ENCODE measurements at places on chromosomes 1 and 21.

GRCh38 chr1:223716302-223716862 is 4.0 kb downstream of the CAPN2 start:
- no peak for DNase-seq

DNA sequence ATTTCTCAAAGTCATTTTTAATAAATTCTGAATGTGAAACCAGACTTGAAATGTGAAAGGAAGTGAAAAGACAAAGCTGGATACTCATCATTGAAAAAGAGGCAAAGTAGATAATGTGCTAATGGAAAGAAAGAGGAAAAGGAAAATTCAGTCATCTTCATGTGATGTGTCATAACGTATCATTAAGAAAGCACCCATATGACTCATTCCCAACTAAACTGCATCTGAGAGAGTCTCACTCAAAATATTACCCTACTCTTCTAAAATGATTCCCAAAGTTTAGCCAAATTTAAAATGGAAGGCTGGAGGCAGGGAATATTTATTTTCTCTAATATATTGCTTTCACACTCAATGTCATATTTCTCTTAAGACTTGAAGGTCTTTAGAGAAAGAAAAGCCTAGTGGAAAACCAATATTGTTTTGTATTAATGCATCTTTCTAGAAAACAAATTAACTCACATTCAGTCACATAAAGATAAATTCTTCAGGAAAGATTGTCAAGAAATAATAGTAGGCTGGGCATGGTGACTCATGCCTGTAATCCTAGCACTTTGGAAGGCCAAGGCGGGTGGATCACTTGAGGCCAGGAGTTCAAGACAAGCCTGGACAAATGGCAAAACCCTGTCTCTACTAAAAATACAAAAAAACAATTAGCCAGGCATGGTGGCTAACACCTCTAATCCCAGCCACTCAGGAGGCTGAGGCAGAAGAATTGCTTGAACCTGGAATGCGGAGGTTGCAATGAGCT is 129.9 kb downstream of the SLC30A10 start:
- no peak for DNase-seq

DNA sequence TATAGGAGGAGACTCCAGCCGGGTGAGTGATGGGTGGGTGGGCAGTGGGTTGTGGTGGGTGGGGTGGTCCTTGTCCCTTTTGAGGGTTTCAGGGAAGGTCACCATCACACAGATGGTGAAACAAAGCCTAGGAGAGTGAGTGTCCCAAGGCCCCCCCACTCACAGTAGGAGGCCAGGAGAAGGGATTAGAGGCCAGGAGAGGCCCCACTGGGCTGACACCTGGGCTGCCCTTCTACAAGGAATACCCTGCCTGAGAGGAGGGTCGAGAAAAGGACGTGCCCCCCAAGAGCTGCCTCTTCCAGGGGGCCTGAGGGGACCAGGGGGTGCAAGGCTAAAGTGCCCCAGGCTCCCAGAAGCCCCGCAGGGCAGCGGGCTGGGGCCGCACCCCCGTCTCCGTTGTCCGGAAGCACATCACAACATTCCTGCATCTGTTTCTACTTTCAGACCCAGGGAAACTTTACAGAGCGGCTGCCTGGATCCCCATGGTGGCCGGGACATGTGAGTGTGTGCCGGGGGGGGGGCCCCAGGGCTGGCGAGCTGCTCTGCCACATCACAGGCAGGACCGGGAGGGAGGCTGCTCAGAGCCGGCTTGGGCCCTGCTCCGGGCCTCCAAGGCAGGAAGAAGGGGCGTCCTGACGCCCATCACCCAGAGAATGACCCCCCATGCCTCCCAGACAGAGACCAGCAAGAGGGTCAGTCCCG is 68.2 kb downstream of the ARHGEF16 start:
- DNase-seq: no peak

DNA sequence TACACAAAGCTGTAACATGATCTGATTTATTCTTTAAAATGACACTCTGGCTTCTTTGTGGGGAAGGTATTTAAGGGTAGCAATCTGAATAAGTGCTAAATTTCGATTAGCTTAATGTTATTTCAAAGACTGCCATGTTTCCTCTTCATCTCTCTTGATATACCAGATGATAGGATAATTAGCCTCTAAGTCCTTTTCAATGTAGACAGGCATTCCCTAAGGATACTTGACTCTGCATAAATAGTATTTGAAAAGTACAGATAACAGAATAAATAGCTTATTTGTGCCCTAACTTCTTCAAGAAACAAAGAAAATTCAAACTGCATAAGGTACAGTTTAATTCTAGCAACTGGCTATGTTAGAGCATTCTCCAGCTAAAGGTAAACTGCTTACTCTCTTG is 46.2 kb downstream of the ARHGAP29 start:
- no peak for DNase-seq

DNA sequence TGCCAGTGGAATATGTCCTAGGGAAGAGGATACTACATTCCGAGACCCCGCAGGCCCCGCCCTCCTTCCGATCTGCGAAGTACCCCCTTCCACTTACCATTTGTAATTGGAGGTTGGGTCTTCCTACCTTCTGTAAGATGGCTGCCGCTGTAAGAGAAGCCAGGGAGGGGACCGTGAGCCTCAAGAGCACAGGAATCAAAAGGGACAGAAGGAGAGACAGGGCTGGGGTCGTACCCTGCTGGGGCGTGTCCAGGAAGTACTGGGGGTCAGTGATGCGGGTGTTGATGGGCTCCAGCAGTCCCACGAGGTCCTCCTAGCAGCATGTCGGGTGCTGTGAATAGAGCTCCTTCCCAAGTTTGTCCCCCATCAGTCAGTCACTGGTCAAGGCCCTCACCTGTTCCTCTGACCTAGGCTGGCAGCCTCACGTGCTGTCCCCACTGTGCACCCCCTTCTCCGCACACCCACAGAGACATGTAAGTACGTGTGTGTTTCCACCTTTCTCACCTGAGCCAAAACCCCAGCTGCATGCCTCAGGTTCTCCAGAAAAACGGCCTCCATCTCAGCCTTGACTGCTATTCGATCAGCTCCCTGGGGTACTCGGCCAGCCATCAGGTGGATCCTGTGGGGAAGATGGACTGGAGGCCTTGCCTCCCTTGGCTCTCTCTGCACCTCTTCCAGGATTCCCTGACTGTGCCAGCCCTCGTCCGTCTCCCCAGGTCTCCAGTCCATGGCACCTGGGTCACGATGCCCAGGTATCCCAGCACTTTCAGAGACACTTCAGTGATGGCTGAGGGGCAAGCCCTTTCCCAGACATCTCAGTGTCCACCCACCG is 1.8 kb downstream of the HYI start:
- no peak for DNase-seq

- DNase-seq: no peak
These were observed 1093.1 kb downstream of the MRPL39 start for GRCh38 chr21:24514081-24514733.

GRCh38 chr1:224054012-224054411 is 59.9 kb upstream of the FBXO28 start:
- DNase-seq: no peak

- DNase-seq: no peak
These were observed 3.2 kb downstream of the URB2 start for GRCh38 chr1:229629261-229629660.

DNA sequence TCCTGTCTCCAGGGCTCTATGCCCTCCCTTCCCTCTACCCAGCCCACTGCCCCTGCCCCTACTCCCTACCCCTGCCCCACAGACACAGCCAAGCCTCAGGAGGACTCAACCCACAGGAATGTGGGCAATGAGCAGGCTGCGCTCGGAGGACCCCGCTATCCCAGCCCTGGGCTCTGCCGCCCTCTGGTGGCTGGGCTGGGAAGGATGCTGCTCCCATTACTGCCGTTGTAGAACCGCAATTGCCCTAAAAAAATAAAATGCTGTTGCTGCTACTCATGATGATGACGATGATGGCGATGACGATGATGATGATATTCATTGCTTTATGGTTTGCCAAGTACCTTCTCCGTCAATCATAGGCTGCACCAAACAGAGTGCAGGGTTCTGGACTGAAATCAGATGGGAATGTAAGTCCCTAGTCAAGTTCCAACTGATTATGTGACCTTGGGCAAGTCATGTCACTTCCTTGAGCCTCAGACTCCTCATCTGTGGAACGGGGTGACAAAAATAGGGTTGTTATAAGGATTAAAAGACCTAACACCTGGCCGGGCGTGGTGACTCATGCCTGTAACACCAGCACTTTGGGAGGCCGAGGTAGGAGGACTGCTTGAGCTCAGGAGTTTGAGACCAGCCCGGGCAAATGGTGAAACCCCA is 24.6 kb downstream of the ARHGEF19 start:
- peak; percentile 67 for DNase-seq

- no peak for DNase-seq
These were observed 109.0 kb downstream of the HMGB4 start for GRCh38 chr1:33972676-33973395.

DNA sequence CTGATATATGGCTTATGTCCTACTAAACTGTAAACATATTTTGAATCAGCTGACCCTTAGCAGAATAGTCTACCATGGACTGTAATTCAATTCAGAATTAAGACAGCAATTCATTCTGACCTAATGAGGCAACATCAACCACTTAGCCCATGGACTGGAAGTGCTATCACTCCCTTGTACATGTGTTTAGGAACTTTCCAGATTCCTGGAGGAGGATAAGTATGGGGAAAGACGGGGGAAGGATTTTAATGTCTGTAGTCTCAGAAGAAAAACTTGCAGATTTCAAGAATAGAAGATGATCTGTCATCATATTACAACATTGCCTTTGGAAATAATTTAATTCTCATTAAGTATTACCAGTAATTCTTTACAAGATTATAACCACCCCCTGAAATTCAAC is 56.3 kb downstream of the PTGFR start:
- DNase-seq: no peak

- no peak for DNase-seq
These were observed 1352.7 kb downstream of the AMY1C start for GRCh38 chr1:105102371-105102770.

DNA sequence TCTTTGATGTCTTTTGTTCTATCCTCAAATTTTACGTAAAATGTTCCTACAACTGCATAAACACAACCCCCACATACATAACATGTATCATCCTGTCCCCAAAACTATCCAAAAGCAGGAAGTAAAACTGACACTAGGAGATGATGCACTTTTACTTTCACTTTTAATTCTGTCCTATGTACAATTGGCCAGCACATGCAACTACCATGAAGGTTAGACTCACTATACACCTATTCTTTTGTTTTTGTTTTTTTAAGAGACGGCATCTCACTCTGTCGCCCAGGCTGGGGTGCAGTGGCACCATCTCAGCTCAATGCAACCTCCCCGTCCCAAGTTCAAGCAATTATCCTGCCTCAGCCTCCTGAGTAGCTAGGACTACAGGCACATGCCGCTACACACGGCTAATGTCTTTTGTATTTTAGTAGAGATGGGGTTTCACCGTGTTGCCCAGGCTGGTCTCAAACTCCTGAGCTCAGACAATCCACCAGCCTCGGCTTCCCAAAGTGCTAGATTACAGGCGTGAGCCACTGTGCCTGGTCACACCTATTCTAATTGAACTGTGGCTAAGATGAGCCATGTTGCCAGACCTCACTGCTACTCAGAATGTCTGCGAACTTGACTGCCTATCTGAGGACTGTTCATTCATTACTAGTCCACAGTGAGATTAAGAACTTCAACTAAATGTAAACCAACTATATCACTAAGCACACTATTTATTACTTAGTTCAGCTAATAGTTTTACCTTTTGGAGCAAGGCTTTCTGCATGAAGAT is 48.0 kb downstream of the TOR3A start:
- no peak for DNase-seq

GRCh38 chr21:38735626-38736206 is 70.0 kb upstream of the ETS2 start:
- DNase-seq: no peak

DNA sequence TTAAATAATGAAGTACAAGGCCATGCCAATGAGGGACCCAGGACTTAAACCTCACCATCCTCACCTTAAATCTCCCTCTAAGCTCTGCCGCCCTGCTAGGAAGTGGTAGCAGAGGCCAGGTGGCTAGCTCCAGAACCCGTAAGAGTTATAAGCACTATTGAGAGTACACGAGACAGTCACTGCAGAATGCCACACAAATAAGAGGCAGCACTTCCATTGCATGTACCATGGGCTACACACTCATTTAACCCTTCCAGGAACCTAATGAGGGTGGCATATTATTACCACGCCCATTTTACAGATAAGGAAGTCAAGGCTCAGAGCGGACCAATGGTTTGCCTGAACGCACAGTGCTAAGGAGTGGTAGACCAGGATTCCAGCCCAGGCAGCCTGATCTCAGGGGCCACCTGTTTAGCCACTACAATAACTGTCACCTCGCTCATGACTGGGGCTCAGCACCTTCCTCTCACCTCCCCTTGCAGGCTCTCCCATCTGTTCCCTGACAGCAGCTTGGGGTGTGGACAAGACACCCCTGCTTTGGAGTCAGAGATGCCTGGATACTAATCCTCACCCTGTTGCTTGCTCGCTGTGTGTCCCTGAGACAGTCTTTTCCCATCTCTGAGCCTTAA is 54.8 kb upstream of the ID3 start:
- DNase-seq: no peak
